Stimulated activated CD8-positive, alpha-beta memory T cell treated with anti-CD3 and anti-CD28 coated beads, Interleukin-4, amount 100 ng/mL, for 24 hours (primary cell): ENCODE measurements at places on chromosomes 13 and 19.

- no peak for DNase-seq
Measured at GRCh38 chr19:3028305-3029064, 595 bp downstream of the TLE2 start.

DNA sequence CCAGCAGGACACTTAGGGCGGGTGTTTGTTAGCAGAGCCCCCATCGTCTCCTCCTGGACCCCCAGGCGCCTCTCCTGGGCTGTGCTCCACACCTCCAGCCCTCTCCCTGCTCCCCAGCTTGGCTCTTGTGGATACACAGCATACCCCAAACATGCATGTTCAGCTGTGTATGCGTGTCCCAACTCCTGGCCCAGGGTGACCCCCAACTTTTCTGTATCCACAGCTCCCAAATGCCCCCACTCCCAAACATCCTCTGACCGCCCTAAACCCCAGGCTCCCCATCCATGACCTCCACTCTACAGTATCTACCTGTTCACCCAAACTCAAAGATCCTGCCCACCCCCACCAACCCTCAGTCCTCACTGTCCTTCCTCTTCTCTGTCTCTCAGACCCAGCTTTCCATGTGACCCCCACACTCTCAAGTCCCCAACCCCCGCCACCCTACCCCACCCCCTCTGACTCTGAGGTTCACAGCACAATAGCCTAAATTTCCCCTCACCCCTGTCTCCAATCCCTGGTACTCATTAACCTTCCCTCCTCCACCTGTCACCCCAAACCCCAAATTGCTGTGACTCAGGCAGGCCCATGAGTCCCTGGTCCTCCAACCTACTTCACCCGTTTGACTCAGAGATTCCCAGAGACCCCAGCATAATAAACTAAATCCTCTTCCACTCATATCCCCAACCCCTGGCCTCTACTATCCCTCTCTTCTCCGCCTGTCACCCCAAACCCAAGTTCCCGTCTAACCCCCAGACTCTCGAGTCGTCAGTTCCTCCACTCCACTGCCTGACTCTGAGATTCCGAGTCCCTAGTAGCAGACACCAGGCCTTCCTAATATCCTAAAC is 968 bp downstream of the UBE2M start:
- no peak for DNase-seq

GRCh38 chr19:41431426-41432386 is 4.5 kb upstream of the B3GNT8 start:
- DNase-seq: no peak

DNA sequence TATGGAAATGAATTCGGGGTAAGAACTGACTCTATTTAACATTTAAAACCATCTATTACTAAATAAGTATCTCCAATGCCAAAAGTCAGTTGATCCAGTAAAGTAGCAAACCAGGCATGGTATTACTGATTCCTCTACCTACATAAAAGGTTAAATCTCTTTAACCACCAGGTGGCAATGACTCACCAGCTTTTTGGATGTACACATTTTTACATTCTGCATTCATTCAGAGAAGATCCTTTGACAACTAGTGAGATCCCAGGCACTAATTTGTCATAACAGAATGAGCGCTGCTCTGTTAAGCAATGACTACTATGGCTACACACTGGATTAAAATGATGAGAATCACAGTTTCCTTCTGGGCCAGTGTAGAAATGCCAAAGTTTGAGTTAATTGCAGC is 329.8 kb upstream of the GPC6 start:
- no peak for DNase-seq

- no peak for DNase-seq
Measured at GRCh38 chr19:17807731-17808316, 12.9 kb downstream of the B3GNT3 start.
